Activated T-helper 2 cell treated with anti-CD3 and anti-CD28 coated beads, Interferon-gamma antibody, Interleukin-2, Interleukin-4, amounts not matched to agents 10 μg/mL and 5 μg/mL and 100 μg/mL, durations not matched to agents 14 hours and 24 hours and 36 hours (primary cell): ENCODE measurements at places on chromosomes 6 and 20. TPM values are rescaled to one million over a fixed set of nuclear protein-coding genes. Genes with fewer than 3 reads are reported as not detected.
A peak's percentile ranks its signal among the peaks of the same experiment; 100 is the strongest.

DNA sequence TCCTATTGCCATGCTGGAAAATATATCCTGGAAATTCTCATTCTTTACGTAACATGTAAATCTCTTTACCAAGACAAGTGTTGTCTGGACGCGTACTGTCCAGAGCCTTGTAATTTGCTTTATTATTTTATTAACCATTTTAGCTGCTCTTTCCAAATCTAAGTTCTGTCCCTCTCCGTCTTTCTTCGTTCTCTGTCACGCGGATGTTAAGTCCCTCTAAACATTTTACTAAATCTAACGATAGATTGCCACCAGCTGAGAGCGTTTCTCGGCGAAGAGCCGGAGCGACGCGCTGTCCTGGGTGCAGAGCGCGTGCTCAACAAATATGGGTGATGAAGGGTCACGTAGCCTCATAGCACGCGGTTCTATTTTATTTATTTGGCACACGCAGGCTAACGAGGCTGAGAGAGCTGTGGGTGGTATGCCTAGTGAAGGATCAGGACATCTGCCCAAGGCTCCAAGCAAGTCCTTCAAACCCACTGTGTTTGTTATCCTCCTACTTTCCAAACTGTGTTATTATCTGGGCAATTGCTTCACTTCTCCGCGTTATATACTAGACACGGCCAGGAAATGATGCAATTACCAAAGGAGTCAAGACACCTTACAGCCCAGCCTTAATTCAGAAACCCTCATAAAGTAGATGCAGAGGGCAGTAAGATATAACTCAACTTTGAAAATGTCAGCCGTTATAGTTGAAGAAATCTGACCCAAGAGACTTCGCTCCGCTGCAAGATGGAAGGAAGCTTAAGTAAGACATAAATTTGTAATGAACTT lies 10.0 kb upstream of the NCOA7 start:
- DNase-seq, result peak; percentile 56
- peaks cover 14% of the 10 kb centered on the region for H3K4me1 ChIP-seq
- H3K27me3 ChIP-seq, result peaks cover 16% of the 10 kb centered on the region
- no peak overlapping the region for H3K4me3 ChIP-seq
- no peak overlapping the region for H3K27ac ChIP-seq
- peaks cover under 1% of the 10 kb centered on the region for H3K36me3 ChIP-seq

- no peak overlapping the region for H3K27ac ChIP-seq
- H3K4me1 ChIP-seq, result no peaks in the 10 kb centered on the region
- H3K36me3 ChIP-seq, result no peaks in the 10 kb centered on the region
- H3K4me3 ChIP-seq, result no peak overlapping the region
- no peak for DNase-seq
Measured at GRCh38 chr20:54132612-54133433, 41.0 kb downstream of the CYP24A1 start.

- peaks cover 20% of the 10 kb centered on the region for H3K36me3 ChIP-seq
- H3K27me3 ChIP-seq, result no peaks in the 10 kb centered on the region
- peak overlapping the region; percentile 65 for H3K27ac ChIP-seq
Measured at GRCh38 chr6:7154341-7155139, 46.8 kb downstream of the RREB1 start.

DNA sequence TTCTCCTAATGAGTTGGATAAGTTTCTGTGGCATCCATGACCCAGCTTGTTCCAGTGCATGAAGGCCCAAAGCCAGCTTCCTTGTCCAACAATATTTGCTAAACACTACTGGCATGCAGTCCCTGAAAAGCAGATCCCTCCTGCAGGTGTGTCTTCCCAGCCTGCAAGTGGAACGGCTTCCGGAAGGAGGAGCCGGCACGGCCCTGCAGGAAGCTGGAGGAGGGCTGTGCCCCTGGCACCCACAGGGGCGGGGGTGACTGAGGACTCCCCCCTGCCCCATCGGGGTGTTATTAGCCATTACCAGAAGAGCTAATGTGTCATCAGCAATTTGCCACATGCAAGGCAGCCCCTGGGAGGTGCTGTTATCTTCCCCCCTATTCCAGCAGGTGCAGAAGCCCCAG lies 27.4 kb downstream of the NPEPL1 start:
- peaks cover 37% of the 10 kb centered on the region for H3K27me3 ChIP-seq
- H3K36me3 ChIP-seq, result no peaks in the 10 kb centered on the region
- DNase-seq, result peak; percentile 3
- no peak overlapping the region for H3K4me3 ChIP-seq
- H3K4me1 ChIP-seq, result no peaks in the 10 kb centered on the region

DNA sequence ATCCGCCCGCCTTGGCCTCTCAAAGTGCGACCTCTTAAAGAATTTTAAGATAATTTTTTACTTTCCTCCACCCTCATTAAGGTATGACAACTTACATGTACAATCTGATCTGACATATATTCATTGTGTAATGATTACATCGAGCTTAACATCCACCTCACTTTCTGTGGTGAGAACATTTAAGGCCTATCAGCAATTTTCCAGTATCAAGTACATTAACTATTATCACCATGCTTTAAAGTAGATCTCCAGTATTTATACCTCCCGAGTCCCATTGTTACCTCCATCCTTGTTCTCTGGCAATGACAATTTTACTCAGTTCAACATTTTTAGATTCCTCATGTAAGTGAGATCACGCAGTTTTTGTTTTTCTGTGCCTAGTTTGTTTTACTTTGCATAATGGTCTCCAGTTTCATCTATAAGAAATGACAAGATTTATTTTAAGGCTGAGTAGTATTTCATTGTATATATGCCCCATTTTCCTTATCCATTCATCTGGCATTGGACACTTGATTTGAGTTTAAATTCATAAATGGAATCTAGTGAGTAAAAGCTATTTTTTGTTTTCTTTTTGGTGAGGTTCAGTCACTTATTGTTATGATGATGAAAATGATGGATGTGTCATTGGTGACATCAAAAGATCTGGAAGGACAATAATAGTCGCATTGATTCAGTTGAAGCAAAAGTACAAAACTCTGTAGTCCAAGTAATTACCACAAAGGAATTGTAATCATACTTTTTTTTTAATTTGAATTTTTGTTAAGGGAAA lies 87.0 kb downstream of the OR2B2 start:
- H3K4me1 ChIP-seq, result peaks cover 27% of the 10 kb centered on the region
- DNase-seq, result no peak
- no peaks in the 10 kb centered on the region for H3K27me3 ChIP-seq
- H3K36me3 ChIP-seq, result no peaks in the 10 kb centered on the region

DNA sequence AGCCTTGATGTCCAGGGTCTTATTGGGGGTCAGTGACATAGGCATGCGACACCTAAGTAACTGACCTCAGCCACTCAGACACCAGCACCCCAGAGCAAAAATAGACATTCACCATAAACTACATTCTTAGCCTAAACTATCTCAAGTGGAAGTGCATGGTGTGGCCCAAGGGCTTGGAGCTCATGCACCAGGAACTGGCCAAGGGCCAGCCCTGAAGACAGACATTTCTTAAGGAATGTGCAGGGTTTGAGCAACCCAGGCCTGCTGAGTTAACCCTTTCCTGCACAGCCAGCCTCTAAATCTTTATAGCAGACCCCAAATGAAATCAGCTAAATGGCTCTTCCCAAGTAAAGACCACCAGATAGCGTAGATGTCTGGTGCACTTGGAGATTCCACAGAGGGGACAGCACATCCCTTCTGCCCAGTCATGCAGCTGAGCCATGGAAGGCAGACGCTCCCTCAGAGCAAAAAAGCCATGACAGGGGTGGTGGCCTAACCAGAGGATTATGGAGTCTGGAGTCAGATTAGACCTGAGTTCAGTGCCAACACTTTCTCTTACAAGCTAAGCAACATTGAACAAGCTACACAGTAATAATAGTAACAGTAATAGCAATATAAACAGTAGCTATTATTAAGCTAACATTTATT lies 222.6 kb downstream of the ZMYND8 start:
- H3K4me1 ChIP-seq, result no peaks in the 10 kb centered on the region
- no peak overlapping the region for H3K4me3 ChIP-seq
- H3K36me3 ChIP-seq, result no peaks in the 10 kb centered on the region

- no peaks in the 10 kb centered on the region for H3K36me3 ChIP-seq
- no peak overlapping the region for H3K4me3 ChIP-seq
- H3K4me1 ChIP-seq, result no peaks in the 10 kb centered on the region
- H3K27ac ChIP-seq, result no peak overlapping the region
- DNase-seq, result no peak
Measured at GRCh38 chr20:12166053-12166717, 248.5 kb downstream of the BTBD3 start.

GRCh38 chr6:154995254-154996015 lies at the start of gene TIAM2:
Gene TIAM2 (plus strand): TSS chr6:154995315. CDS start chr6:155129224, 133,909 bp downstream.
- DNase-seq, result peak; percentile 18
- H3K27ac ChIP-seq, result no peak within 1 kb of the TSS
- peaks cover 2% of the 10 kb centered on the region for H3K27me3 ChIP-seq
- H3K36me3 ChIP-seq, result peaks cover 10% of the 10 kb centered on the region

GRCh38 chr20:21808863-21809664 lies 103.6 kb downstream of the PAX1 start:
- H3K36me3 ChIP-seq, result no peaks in the 10 kb centered on the region
- peak; percentile 14 for DNase-seq
- H3K27ac ChIP-seq, result no peak overlapping the region
- H3K27me3 ChIP-seq, result no peaks in the 10 kb centered on the region
- no peaks in the 10 kb centered on the region for H3K4me1 ChIP-seq

GRCh38 chr6:47687432-47687831 lies 10.9 kb upstream of the ADGRF4 start:
- peaks cover 5% of the 10 kb centered on the region for H3K27me3 ChIP-seq
- H3K27ac ChIP-seq, result no peak overlapping the region
- H3K4me1 ChIP-seq, result no peaks in the 10 kb centered on the region
- no peak overlapping the region for H3K4me3 ChIP-seq
- no peak for DNase-seq

DNA sequence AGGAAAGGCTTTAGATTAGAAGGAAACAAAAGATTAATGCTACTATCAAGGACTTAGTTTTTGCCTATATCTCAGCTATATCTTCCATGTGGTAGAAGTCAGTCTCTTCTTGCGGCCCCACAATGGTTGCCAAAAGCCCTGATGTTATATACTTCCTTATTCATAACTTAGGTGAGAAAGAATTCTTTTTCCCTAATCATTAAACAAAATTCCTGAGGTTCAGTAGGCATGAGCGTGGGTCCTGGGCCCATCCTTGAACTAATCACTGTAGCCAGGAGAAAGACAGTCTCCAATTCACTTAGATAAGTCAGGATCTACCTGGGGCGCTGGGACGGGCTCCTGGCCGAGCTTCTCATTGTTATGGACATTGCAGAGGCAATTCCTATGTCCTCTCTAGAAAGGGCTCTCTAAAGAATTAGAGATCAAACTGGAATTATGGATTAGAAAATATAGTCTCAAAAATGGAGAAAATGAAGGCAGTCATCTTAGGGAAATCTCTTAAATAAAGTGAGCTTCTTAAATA lies 134.3 kb downstream of the KIF6 start:
- no peak overlapping the region for H3K27ac ChIP-seq
- H3K4me3 ChIP-seq, result no peak overlapping the region
- no peaks in the 10 kb centered on the region for H3K4me1 ChIP-seq
- DNase-seq, result no peak
- peaks cover 2% of the 10 kb centered on the region for H3K27me3 ChIP-seq

DNA sequence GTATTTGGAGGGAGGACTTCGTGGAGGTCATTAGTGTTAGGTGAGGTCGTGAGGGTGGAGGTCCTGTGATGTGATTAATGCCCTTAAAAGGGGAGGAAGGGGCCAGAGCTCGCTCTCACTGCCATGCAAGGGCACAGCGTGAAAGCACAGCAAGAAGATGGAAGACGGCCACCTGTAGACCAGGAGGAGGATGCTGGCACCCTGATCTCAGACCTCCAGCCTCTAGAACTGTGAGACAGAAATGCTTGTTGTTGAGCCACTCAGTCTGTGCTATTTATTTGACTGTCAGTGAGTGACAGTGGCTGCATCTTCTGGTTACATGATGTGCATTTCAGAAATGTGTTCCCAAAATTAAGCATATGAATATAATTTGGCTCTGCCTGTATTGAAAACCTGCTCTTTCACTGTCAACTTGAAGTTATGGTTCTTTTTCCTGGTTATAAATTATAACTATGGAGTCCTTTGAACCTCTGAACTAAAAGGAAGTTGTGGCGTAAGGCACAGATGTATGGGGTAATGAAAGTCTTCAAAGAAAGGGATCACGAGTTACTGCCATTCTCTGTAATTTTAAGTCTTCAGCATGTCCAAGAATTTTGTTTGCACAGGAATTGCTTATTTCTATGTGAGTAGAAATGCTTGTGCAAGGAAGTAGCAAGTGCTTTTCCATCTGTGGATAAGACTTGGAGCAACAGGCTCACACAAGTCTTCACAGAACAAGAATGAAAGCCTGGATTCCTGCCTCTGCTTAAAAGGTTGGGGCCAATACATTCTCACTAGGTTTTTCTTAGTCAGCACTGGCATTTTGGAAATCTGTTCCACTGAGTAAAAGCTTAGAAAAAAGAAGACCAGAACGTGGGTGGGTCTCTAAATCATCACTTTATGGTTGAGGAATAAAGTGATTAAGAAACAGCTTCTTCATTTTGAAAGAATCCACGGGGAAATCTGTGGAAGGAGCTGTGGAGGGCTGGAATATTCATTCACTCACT lies 10.3 kb downstream of the PPP1R14C start:
- H3K36me3 ChIP-seq, result no peaks in the 10 kb centered on the region
- H3K4me3 ChIP-seq, result no peak overlapping the region
- H3K27me3 ChIP-seq, result peaks cover 59% of the 10 kb centered on the region
- no peak overlapping the region for H3K27ac ChIP-seq
- H3K4me1 ChIP-seq, result peaks cover 27% of the 10 kb centered on the region

GRCh38 chr20:10793766-10794165 lies 120.0 kb upstream of the JAG1 start:
- no peak overlapping the region for H3K27ac ChIP-seq
- H3K27me3 ChIP-seq, result no peaks in the 10 kb centered on the region
- no peak overlapping the region for H3K4me3 ChIP-seq
- H3K4me1 ChIP-seq, result no peaks in the 10 kb centered on the region

DNA sequence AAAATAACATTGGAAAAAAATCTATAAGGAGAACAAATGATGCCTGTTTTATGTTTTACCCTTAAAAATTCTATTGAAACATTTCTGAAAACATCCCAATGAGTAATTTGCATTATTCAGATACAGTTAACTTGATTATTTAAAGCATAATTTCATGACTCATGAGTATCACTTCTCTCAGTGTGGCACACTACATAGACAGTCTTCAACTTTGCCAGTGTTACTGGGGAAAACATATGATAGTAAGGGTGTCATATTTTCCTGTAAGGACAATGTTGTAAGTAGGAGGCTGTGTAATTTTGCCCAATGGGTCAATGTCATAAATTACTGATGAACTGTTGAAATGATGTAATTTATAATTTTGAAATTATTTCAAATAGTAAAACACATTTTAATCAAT lies 125.5 kb downstream of the PHACTR1 start:
- no peaks in the 10 kb centered on the region for H3K27me3 ChIP-seq
- no peaks in the 10 kb centered on the region for H3K36me3 ChIP-seq
- no peak overlapping the region for H3K4me3 ChIP-seq
- H3K27ac ChIP-seq, result no peak overlapping the region
- no peaks in the 10 kb centered on the region for H3K4me1 ChIP-seq

- no peak overlapping the region for H3K4me3 ChIP-seq
- no peak for DNase-seq
Measured at GRCh38 chr6:77837034-77837784, 184.4 kb downstream of the MEI4 start.

The PRSS35 gene
- not detected in 2 replicates for total RNA-seq

The BEND6 gene
- total RNA-seq, result not detected in 2 replicates

The OR11A1 gene
- total RNA-seq, result not detected in 2 replicates

The GTSF1L gene
- 0.48 TPM in 1 of 2 replicates, not detected in the other for total RNA-seq

The SLC17A3 gene
- 1.6 TPM in 2 replicates for total RNA-seq

The PEX3 gene
- total RNA-seq, result 21.4 and 23.6 TPM in 2 replicates
